Kidney epithelial cell (primary cell): ENCODE measurements at places on chromosomes 6 and 20. TPM values are rescaled to one million over a fixed set of nuclear protein-coding genes. Genes with fewer than 3 reads are reported as not detected.

FHL5 gene
- total RNA-seq: not detected in 2 replicates

GRCh38 chr6:105014448-105014847 is 57.5 kb downstream of the LIN28B start:
- no peak for DNase-seq

DNA sequence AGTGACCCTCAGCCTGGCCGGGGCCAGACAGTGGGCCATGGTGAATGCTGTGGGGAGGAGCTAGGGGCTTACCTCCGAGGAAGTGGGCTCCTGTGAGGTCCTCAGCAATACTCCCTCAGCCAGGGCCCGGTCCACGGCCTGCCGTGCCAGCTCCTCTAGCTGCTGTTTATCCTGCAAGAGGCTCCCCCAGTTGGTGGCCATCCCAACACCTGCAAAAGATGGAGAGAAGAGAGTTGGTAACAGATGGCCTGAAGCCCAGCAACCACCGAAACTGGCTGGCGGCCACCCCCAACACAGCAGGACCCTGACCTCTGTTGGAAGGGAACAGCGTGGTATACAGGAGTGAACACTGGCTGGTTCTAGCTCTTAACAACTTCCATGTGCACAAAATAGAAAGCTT is 4.0 kb downstream of the GSS start:
- DNase-seq: no peak

GRCh38 chr20:58235010-58235409 is 6.6 kb upstream of the ANKRD60 start:
- no peak for DNase-seq

DNA sequence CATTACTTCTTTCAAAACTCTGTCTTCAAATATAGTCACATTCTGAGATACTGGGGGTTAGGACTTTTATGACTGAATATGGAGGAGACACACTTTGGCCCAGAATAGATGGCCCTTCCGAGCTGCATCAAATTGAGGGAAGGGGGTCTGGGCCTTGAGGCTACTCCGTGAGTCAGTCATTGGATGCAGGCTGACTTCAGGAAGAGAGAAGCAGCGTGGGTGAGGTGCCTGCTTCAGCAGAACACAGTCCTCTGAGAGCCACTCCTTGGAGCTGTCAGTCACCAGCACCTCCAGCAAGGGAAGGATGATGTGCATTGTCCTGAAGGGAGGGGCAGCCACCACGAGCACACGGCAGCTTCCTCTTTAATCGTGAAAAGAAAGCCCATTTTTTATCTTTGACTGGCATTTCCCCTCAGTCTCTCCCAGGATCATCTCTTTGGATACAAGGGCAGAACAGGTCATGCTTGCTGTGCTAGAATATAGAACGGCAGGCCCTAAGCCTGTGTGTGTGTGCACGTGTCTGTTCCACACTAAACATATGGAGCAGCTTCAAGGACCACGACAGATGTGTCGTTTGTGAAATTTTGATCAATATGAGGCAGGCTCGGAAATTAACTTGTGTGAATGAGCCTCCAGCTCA is 721.6 kb downstream of the KIF16B start:
- DNase-seq: no peak

HLA-DRA gene
- 0.38 and 0.62 TPM in 2 replicates for total RNA-seq

DNA sequence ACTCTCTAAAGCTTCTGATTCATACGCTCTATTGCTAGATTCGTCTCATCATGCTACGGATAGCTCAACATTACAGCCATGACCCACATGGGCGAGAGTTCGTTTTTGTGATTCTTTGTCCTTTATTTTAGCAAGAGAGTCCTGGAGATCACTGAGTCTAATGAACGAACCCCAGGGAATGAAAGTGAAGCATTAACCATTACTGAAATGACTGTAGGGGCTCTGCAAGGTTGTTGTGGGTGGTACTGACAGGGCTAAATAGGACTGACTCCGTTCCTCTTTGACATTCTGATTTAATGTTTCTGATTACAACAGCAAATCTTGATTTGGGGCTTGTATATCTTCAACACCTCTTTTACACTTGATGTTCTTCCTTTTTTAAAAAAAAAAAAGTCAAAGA is 13.7 kb upstream of the RTF2 start:
- DNase-seq: no peak

DNA sequence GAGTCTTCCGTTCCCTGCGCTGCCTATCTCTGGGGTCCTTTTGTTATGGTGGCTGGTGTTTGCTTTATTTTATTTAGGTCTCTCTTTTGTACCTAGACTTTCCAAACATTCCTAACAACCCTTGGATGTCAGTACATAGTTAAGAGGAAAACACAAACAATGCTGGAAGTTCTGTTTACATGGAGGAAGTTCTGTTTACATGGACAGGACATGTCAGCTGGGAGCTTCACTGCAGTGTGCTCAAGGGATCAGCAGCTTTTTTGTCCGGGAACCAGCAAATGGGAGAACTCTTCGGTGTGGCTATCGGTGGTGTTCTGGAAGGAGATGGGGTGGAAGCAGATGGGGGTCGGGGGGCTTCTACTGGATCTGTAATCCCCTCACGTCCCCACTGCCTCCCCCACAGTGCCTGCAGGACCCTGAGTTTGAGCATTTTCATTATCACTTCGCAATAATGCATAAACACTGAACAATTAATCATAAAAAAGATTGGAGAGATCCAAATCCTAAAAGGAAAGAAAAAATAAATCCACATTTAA is 2.7 kb downstream of the SERPINB6 start:
- DNase-seq: no peak

- DNase-seq: no peak
These were observed 11.7 kb downstream of the SLC23A2 start for GRCh38 chr20:4989570-4989969.

DNA sequence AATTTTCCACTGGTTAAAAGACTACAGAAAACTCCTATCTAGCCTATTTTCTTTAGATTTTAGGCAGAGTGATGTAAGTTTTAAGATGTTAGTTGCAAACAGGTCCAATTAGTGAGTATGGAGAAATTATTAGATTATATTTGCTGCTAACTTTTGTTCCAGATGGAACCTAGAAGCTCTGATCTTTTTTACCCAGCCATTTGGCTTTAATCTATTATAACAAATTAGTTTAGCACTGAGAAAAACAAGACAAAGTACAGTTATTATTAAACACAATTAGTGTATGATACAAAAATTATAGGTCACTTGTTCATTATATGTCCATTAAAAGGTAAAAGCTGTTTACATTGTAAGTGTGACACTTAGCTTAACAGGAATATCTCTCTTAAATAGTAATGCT is 2.5 kb downstream of the FAM162B start:
- no peak for DNase-seq

DNA sequence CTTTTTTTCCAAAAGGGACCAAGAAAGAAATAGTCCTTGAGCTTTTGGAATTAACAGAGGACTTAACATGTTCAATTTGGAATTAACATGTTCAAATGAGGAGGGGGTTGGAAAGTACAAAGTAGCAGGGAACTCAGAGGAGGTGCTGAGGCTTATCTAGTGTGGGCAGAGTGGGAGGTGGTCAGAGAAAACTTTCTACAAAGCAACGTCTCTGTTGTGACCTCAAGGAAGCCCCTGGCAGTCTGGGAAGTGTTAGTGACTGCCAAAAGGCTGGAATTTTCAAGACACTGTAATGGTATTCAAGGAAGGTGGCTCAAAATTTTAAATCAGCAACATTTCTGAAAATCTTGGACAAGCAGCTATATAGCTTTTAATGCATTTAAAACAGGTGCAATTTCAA is 7.3 kb downstream of the ECI2 start:
- DNase-seq: no peak

GRCh38 chr20:9129756-9130155 is 60.9 kb downstream of the PLCB4 start:
- no peak for DNase-seq

GRCh38 chr20:51894201-51894600 is 91.9 kb upstream of the SALL4 start:
- DNase-seq: no peak

GSTA2 gene
- not detected in 2 replicates for total RNA-seq

- DNase-seq: no peak
These were observed 56.2 kb upstream of the RIPOR2 start for GRCh38 chr6:24991810-24992467.

- no peak for DNase-seq
These were observed 131.4 kb upstream of the SLC2A12 start for GRCh38 chr6:134183844-134184243.

GRCh38 chr6:24689964-24690363 is 23.1 kb downstream of the ACOT13 start:
- no peak for DNase-seq

DNA sequence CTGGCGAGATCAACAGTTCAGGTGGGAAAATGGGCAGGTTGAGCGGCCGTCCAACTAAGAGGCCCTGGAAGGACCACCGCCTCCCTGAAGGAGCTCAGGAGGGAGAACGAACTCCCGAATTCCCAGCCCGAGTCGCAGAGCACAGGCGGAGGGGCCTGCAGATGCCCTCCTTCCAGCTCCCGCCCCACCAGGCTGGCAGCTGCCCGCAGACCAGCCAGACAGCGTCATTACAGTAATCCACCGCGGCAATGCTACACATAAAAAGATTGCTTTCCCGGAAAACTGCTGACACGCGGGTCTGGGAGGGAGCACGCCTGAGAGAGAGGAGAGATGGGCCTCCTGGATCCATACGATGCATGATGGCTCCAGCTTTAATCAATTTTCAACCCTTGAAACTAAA is 30.5 kb upstream of the SLCO4A1 start:
- DNase-seq: no peak

HRH3 gene
- not detected in 2 replicates for total RNA-seq

DNA sequence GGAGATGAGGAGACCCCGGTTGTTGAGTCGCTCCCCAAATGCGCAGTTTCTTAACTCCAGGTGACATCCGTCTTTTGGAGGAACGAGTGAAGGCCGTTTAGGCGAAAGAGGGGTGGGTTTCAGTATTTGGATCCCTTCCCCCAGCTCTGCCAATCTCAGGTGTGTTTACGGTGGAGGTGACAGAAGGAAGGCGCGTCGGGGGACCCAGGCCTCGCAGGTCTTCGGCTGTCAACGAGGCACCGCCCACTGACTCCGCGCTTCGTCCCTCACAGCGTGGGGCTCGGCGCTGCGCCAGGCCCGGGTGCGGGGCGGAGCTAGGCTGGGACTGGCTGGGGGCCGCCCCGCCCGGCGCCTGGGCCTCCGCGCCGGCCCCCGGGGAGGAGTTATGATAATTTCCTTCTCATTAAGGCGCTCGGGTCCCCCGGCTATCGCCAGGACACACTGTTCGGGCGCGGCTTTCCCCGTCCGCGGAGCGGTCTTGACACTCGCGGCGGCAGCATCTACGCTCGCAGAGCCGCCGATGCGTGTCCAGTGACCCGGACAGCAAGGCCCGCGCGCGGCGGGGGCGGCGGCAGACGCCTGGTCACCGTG is at the start of gene TFAP2C:
TFAP2C (plus strand) TSS at position 434 of the 591 bp plus-strand sequence. CDS start 239 bp downstream, outside the sequence.
- DNase-seq: no peak

GRCh38 chr6:21331235-21331634 is 262.3 kb upstream of the SOX4 start:
- DNase-seq: no peak

NELFCD gene
- total RNA-seq: 43.7 and 49.2 TPM in 2 replicates

GRCh38 chr20:2713285-2713684 is 20.7 kb downstream of the EBF4 start:
- no peak for DNase-seq
